ENCODE measurements at places on chromosomes 16 and 17.

- no peak for DNase-seq
Measured at GRCh38 chr17:8826808-8827435, 27.8 kb upstream of the MFSD6L start.

GRCh38 chr17:29363716-29364115 lies 26.4 kb upstream of the TAOK1 start:
- DNase-seq: no peak

GRCh38 chr16:57025941-57026777 lies 36.8 kb downstream of the NLRC5 start:
- no peak for DNase-seq

GRCh38 chr16:57091200-57091974 lies 996 bp upstream of the CPNE2 start:
- DNase-seq: no peak

DNA sequence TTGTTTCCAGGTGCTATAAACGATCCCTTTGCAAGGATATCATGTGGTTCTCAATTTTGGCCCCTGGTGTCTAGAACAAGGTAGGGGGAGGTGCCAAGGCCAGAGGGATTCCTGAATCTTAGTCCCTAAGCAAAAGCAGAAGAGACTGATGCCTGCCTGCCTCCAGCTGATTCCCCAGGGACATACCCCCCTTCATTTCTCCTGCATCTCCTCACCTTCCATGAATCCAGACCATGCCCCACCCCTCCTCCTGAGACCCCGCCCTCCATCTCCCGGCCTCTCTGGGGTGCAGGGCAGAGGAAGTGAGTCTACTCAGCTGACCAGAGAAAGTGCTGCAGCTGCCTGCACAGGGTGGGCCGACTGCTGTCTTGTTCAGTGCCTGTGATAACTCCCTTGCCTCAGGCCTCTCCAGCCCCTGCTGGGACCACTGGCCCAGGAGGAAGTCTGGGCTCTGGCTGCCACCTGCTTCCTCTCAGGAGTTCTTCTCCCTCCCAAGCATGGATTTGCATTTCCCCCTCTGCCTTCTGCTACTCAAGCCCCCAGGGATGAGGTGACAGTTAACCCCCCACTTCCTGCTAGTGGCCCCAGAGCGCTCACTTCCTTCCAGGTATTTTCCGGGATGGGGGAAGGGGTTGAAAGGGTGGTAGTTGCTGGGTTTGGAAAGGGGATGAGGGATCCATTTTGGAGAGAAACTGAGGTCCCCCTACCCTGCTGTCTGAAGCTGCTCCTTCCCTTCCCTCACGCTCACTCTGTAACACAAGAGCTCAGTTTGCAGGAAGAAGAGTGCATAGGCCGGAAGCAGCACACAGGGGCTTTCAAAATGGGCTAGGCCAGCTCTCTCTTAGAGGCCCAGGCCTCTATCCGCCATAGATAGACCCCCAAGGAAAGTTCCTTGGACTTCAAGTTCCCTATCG lies 10.5 kb upstream of the TSPOAP1 start:
- peak; percentile 91 for DNase-seq

GRCh38 chr16:2970563-2970962 lies 1.4 kb downstream of the PAQR4 start:
- DNase-seq: no peak

- DNase-seq: no peak
Measured at GRCh38 chr17:1244606-1245012, 25.6 kb upstream of the BHLHA9 start.

DNA sequence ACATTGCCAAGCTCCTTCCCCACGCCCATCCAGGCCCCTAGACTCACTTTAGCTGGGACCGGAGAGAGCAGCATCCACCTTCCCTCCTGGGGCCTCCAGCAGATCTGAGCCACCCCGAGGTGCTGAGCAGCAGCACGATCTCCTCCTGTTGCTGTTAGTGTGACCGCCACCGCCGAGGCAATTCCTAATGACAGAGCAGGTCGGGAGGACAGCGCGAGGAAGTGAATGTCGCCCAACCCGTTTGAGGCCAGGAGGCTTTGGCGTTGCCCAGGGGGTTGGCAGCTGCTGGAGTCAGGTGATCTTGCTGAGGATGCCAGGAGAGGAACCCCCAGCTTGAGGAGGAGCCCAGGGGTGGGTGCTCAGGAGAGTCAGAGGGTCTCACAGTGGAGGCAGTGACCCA lies at the start of gene RNF222:
RNF222 (minus strand) TSS at position 192 of the 400 bp plus-strand sequence. CDS start 4,366 bp downstream, outside the sequence.
- DNase-seq: no peak

DNA sequence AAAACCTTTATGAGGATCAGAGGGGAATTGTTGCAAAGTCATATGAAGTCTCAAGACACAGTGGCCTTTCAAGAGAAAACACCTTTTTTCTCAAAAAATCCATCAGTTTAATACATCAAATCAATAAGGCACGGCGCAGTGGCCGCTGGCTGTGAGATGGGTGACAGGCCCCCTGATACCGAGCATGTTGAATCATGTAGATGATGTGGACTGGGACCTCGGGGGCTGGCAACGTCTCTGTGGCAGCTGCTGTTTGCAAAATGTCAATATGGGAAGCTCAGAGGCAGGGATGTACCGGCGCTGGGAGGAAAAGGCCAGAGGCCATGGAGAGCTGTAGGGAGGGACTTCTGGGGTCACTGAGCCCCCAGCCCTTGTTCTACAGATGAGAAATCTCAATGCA lies 169.1 kb downstream of the GSG1L start:
- no peak for DNase-seq
